Stimulated activated CD4-positive, alpha-beta T cell treated with anti-CD3 and anti-CD28 coated beads, Interleukin-2, amount 100 ng/mL, for 24 hours (primary cell): ENCODE measurements at places on chromosomes 12 and 14.

- no peak for DNase-seq
Observed at GRCh38 chr14:20748439-20748838, 2.8 kb downstream of the EDDM3A start.

DNA sequence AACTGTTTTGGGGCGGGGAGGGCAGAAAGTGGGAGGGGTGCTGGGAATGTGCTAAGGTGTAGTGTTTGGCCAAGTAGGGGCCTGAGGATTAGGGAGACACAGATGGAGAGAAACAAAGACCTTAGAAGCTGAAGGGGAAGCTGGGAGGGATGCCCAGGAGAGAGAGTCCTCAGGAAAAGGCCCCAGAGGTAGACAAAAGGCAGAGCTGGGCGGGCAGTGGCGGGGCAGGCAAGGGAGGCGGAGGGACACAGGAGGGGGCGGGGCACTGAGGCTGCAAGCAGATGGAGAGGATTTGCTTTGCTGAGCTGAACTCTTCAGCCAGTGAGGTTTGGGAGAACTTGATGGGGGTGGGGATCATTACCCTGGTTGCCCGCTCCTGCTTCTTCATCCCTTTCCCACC lies 2.8 kb downstream of the PTMS start:
- no peak for DNase-seq

DNA sequence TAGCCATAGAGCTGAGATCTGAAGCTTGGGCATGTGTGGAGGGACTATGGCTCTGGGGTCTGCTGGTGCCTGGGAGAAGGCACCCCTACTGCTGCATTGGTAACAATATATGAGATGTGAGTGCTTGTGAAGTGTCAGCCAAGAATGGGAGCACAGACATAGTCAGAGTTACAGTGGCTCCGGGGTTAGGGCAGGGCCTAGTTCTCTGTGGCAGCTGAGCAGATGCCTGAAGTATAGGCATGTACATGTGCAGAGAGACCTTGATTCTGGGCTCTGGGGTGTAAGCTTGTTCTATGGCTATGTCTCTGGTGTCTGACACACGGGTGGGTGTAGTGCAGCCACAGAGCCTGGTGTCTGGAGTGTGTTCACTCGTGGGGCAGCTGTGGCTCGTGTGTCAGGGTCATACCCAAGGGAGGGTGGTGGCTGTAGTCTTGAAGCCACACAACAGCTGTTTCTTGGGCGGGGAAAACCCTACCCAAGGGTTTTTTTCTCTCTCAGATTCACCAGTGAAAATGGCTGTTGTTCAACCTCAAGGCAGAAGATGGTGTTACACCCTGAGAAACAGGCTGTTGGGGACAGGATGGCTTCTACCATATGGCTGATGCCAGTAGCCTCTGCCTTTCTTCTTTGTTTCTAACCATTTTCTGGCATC lies 11.9 kb upstream of the TCL1A start:
- DNase-seq: no peak

DNA sequence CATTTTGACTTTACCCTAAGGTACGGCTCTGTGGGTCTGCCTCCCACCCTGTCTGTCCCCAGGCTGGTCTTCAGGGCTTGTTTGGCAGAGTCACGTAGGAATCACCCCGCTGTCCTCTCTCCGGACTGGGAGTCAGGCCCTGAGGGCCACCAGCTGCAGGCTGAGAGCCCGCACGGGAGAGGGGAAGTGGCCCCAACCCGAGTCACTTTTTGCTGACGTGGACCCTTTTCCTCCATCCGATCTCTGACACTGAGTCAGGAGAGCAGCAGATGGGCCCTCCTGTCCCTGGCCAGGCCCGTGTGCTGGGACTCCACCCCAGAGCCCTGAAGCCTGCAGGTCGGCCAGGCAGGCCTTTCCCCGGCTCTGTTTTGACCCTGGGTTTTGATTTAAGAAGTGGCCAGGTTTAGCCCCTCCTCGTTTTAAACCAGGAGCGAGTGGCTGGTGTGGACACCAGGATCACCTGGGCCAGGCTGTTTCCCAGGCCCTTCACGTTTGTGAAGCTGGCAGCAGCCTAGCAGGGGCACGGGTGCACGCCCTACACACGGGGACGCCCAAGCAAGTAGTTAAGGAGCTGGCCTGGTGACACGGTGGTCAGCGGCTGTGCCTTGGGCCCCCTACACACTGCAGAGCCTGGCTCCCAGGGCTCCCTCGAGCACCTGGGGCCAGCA lies 12.5 kb upstream of the TEX22 start:
- no peak for DNase-seq

GRCh38 chr12:111766608-111767361 lies at the start of gene ALDH2:
TSS of gene ALDH2 (plus strand) at chr12:111766933. CDS start at chr12:111766983, 50 bp downstream.
- peak; percentile 54 for DNase-seq

DNA sequence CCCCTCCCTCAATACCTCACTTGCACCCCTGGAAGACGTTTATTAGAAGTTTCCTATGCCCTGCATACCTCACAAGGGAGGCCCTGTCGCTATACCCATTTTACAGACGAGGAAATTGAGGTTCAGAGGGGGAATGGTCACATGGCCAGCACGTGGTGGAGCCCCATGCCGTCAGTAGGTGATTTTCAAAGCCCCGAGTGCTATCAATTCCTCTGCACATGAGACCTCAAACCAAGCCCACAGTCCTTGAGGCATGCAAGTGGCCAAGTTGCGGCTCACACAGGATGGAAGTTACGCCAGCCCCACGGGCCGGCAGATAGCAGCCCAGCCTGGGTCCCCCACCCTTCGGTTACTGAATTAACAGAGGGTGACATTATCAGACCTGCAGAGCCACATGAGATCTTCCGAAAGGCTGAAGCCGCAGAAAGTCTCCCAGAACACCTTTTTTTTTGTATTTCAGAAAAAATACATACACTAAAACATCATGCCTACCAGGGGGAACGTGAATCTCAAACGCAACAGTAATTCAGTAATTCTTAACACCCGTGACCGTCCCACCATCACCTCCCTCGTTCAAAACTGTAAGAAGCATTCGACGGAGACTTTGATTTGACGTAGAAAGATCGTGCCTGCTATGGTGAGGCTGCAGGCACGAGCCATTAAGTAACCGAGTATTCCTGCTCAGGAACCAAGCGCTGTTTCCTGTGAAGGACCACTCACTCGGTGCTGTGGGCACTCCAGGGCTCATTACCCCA lies 129.0 kb downstream of the RFLNA start:
- no peak for DNase-seq

DNA sequence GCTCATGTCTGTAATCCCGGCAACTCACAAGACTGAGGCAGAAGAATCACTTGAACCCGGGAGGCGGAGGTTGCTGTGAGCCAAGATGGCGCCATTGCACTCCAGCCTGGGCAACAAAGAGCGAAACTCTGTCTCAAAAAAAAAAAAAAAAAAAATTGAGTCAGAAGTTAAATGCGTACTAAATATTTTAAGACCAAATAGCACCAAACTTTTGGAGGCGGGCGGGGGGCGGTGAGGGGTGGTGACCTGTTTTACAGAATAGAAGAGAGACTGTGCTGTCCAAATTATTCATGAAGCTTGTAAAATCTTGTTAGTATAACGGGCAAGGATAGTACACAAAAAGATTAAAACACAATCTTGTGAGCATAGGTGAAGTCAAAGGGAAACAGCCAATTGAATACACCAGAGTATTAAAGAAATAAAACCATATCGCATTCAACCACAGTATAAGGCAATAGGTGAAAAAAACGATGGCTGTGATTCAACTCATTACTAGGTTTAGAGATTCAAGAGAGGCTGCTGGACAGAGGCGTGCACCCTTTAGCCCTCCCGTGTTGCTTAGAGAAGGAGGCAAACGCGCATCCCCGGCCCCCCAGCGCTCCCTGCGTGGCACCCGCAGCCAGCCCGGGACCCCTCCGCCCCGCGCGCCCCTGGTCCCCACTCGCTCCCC lies 571 bp downstream of the ZNF891 start:
- no peak for DNase-seq

GRCh38 chr12:91183551-91183950 lies 934 bp upstream of the DCN start:
- DNase-seq: no peak

- DNase-seq: no peak
Observed at GRCh38 chr14:79834868-79835267, 376.4 kb downstream of the DIO2 start.

GRCh38 chr12:117439531-117440001 lies 78.1 kb upstream of the NOS1 start:
- no peak for DNase-seq

GRCh38 chr12:109626378-109627115 lies 53.0 kb downstream of the MVK start:
- no peak for DNase-seq

DNA sequence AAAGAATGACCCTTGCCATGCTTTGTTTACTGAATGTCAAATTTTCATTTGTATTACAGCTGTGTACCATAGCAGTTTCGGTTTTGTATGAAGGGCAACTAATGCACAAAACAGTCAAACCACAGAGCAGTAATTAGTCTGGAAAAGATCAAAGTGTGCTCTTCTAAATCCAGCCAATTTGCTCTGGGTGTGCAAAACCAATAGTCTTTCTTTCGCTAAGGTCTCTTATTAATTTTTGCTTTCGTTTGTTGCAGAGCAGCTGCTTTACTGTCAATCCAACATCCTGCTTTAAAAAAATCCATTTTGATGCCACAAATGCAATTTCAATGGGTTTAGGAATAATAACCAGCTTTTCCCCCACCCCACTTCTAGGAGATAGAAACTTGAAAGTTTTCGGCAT lies 114.2 kb downstream of the BRMS1L start:
- no peak for DNase-seq

DNA sequence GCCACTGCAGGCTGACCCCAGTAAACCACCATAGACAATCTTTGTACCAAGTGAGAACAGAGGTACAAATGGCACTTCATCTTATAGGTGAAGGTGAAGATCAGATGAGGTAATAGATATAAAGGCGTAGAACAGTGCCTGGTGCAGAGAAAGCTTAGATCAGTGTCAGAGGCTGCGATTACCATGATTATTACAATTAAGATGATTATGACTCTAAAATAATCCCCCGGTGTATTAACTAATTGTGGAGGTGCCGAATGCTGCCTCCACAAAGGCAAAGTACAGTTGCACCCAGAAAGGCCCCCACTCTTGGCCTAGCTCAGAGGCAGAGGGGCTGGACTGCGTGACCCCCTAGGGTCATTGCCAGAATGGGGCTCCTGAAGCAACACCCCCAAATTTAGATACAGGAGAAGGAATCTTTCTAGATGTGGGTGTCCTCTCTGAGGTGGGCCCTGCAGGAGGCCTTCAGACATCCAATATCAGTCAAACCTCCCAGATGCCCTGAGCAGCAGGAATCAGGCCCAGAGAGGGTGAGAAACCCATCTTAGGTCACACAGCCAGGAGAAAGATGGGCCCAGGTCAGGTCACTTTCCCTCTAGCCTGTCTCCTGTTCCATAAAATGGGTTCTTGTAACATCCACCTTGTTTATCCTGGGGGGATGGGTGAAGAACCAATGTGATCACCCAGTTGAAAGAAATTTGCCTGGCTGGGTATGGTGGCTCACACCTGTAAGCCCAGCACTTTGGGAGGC lies 139.8 kb downstream of the PHETA1 start:
- no peak for DNase-seq

- no peak for DNase-seq
Observed at GRCh38 chr12:79006306-79006705, 141.7 kb downstream of the SYT1 start.

- no peak for DNase-seq
Observed at GRCh38 chr14:24315807-24316596, 4.7 kb downstream of the LTB4R start.

DNA sequence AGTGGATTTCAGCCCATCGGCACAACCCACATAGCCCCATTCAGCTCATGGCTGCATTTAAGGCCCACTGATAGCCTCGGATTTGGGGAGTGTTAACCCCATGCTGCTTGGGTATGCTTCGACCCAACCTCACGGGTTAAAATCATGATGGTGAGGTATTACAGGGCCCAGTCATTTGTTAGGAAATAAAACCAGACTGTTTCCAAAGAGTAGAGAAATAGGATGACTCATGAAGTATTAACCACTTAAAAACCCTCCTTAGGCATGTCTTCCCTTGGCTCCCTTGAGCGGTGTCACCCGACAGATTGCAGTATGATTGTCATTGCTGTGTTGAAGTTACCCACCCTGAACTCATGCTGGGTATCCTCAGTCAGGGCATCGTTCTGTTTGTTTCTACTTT lies 289.1 kb downstream of the CACNA1C start:
- no peak for DNase-seq

DNA sequence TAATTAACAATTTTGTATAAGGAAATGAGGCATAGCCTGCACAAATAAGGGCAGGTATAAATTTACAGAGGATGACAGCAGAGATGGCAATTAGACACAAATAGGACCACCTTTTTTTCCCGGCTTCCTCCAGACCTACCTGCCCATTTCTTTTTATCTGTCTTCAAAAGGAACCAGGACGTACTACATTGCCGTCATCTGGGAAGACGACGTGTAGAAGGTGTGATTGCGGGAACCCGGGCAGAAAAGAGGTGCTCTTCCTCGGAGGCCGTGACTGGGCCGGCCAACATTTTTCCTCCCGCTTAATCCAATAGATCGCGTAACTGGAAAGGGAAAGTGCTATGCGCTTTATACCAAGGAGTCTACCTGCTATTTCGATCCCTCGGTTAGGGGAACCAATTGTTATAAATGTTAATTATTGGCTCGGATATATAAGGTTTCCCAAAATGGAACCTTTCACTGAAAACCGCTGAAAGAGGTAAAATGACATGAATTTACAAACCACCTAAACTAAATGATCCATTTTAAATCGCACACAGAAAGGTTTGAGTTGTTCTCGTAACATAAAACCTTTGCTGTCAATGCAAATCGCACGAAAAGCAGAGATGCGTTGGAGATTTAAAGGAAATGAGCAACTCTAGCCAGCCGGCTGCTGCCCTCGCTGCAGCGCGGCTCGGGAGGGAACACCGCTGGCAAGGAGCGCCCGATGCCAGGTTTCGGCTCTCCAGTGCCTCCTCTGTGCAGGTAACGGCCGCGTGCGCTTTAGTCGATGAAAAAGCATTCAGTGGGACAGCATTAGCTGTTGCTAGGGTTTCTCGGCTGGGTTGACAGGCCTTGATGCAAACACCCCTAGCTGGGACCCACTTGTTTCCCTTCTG lies 2.8 kb upstream of the SIX1 start:
- DNase-seq: no peak

DNA sequence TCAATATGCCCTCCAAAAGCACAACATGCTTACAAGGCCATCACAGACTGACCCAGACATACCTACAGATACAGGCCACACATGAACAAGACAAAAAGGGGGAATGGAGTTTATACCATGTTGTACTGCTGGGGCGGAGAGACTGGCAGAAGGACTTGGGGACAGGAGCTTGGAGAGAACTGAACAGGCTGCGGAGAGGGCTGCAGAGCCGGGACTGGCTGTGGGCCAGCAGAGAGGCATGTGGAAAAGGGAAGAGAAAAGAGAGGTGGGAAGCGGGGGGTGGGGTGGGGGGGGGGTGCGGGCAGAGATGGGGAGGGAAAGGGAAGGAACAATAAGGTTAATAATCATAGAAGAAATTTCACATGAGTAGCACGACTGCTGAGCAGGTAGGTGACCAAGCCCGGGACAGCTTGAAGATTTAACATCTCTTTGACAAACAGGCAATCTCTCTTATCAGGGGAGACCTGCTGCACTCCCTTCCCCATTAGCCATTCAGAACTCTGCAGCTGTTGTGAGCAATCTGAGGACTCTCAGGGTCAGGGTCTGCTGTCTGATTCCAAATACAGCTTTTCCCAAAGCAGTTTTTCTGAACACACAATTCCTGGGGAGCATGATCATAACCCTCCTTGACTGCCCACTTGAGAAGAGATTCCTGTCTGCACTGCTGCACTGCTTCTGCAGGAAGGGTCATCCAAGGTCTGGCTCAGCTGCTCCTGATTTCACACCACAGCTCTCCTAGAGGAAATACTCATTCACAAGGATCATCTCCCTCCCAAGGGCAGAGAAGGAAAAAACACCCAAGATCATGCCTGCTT lies 21.6 kb upstream of the STAC3 start:
- no peak for DNase-seq
